Cerebellum (tissue), 4 donors: ENCODE measurements at places on chromosomes 6 and 20.

DNA sequence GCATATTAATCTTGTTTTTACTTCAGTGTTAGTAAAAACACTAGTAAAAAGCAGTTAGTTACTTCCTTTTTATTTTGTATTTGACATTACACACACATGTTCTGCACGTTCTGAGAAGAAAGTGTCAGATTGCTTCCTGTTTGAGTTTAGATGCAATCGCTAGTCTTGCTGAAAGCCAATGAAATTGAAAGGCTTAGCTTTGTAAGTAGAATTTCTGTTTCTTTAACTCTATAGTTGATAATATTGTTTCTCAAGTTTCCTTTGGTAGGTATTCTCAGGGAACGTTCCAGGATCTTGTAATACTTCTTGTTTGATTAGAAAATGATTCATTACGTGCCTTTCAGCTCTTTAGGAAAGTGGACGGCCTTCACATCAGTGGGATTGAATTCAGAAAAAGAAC, 55.0 kb downstream of the CDKAL1 start:
- no peak for DNase-seq

DNA sequence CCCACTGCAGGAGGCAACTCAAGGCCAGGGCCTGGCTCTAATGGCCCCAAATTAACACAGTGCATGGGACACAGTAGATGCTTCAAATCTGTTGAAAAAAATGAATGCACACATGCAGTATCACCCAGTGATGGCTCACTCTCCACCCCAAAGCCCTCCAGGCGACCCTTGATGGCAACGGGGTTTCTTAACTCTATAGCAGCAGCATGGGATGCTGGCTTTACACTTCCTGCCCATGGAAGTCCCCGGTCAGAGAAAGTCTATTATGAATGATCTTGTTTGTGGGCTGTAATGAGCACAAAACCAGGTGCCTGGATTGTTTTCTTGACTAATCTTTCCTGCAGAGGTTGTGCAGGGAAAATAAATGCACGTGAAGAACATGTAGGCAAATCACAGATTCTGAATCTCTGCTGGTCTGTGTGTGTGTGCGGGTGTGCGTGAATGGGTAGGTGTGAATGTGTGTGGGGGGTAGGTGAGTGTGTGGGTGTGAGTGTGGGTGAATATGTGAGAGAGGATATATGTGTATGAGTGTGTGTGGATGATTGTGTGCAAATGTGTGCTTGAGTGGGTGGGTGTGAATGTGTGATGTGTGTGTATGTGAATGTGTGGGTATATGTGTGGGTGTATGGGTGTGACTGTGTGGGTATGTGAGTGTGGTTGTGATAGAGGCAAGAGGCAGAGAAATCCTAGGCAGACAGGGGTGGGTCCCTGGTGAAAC, 60.1 kb upstream of the MLN start:
- DNase-seq, result no peak

GRCh38 chr20:49880177-49880576, 35.2 kb downstream of the SPATA2 start:
- no peak for DNase-seq

DNA sequence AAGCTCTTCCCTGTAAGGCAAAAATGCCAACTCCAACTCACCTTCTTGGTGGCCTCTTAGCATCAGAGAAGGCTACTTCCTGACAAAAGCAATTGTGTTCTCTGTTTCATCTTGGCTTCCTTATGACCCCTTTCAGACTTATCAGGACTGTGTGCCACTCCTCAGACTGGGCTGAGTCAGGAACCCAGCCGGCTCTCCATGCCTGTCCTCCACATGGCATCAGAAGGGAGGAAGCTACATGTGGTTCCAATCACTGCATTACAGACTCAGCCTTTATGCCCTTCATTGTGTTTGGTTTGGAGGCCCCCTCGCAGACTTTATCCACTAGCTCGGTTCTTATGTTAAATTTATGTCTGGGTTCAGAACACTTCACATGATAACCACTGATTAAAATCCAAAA, 142.5 kb downstream of the SLC24A3 start:
- DNase-seq, result no peak

- no peak for DNase-seq
Measured at GRCh38 chr20:8432435-8433148, 300.5 kb downstream of the PLCB1 start.

DNA sequence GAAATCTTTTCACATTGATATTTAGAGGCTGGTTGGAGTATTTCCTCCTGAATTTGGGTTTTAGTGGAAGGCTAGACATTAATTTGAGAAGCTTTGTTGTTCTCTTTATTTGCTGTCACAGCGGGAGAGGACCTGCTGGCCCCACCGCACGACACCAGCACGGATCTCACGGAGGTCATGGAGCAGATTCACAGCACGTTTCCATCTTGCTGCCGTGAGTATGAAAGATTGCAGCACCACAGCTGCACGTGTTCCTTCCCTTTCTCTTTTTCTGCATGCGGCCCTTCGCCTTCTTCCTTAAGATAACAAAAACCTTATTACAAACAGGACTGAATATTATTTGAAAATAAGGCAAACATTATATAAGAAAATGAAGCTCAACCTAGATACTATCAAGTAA, 555.5 kb downstream of the UTRN start:
- no peak for DNase-seq

DNA sequence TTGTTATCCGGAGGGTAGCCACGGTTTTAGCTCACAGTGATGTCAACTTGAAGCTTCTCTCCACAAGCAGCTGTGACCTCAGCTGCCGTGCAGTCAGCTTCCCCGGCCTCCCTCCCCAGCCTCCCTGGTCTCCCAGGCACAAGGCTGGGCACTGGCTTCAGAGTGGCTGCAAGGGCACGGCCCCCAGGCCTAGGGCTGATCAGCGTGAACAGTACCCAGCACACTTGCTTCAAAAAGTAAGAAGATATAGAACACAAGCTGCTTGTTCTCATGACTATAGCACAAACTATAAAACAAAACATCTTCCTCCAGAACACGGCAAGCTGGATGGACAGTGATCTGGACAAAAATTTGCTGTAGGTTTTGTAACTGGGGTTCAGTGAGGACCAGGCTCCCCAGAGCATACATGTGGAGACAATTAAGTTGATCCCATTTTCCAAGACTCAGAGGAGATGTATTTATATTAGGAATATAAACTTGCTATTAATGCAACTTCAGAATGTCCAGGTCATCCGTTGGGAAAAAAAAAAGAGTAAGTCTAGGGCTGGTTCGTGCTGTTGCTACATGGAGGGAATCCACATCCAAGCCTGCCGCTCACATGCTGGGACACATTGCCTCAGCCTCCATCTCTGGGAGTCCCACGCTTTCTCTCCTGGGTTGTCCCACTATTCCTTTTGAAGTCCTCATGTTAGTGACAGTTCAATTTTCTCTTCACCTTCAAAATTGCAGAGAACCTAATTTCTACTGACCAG, 199.4 kb upstream of the THBS2 start:
- no peak for DNase-seq

DNA sequence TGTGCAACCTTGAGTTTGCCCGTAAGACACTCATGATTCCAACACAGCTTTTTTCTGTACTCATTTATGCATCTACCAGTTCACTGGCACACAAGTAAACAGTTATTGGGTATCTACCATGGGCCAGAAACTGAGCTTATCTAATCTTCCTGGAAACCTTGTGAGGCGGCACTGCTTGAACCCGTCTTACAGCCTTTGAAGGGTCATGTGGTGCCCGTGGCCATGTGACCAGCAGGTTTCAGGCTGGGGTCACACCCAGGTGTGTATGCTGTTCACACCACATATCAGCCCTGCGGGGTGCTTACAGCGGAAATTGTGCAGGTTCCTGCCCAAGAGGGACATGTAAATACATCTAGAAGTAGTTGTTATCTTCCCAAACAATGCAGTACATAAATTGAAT, 6.1 kb downstream of the THBD start:
- no peak for DNase-seq

DNA sequence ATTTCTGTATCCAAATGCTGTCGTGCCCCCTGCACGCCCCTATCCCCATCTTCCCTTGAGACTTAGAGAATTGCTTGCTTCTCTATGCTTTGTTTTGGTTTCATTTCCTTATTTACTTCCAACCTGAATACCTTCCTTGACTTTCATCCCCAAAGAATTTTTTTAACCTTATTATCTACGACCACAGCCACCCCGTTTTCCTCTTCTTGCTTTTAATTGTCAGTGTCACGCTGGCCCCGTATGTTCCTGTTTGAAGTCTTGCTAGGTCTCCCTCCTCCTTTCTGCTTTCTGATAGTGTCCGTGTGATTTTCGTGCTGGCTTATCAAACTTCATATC, 40.1 kb downstream of the RNF217 start:
- DNase-seq, result no peak

DNA sequence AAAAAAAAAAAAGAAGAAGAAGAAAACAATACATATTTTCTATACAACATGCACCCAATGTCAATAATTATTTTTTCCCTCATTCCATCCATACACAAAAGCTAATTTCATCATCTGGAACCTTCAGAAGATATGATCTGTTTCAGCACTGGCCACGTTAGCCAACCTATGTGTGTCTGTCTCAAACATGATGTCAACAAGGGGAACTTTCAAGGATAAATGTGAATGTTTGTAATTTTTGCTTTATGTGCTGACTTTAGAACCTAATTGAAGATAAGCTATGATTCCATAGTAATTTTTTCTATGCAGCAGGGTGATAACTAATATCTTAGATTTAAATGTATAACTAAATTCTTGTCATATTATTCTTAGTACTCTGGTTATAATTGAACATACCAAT, 37.9 kb downstream of the IPCEF1 start:
- DNase-seq, result no peak

DNA sequence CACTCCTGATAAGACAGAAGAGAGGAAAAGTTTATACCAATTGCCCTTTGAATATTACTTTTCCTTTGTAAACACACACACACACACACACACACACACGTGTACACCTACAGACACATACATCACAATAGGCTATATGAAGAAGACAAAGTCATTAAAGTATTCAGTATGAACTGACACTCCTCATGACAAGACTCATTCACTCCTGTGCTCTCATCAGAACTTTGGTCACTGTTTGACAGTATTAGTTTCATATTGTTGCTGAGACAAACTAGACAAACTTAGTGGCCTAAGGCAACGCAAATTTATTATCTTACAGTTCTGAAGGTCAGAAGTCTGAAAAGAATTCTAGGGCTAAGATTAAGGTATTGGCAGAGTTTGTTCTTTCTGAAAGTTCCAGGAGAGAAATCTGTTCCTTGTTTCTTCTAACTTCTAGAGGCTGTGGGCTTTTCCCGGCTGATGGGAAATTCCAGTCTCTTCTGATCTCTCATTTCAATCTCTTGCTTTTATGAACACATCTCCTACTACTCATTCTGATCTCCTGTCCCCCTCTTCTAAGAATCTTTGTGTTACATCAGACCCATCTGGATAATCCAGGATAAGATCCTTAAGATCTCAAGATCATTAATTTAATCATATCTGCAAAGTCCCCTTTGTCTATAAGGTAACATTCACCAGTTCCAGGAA, 171.3 kb downstream of the HACE1 start:
- no peak for DNase-seq

DNA sequence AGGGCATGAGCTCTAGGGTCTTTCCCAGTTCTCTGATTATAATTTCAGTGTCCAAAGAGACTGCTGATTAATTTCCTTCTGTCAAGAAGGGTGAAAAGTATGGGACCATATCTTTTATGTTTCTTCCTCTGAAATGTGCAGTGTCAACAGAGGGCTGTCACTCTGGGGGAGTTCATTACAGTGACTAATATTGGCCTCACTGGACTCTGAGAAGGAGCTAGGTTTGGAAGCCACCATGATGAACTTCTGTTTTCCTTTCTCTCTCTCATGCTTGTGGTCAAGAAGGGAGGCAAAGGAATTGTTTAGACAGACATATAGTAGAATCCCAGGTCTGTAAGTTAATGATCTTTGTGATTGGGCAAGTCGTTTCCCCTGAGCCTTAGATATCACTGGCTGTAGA, 41.8 kb upstream of the BMP6 start:
- no peak for DNase-seq

GRCh38 chr20:13934992-13935894, 55.2 kb downstream of the SEL1L2 start:
- no peak for DNase-seq

- no peak for DNase-seq
Measured at GRCh38 chr20:37235065-37235464, 26.5 kb downstream of the GHRH start.

DNA sequence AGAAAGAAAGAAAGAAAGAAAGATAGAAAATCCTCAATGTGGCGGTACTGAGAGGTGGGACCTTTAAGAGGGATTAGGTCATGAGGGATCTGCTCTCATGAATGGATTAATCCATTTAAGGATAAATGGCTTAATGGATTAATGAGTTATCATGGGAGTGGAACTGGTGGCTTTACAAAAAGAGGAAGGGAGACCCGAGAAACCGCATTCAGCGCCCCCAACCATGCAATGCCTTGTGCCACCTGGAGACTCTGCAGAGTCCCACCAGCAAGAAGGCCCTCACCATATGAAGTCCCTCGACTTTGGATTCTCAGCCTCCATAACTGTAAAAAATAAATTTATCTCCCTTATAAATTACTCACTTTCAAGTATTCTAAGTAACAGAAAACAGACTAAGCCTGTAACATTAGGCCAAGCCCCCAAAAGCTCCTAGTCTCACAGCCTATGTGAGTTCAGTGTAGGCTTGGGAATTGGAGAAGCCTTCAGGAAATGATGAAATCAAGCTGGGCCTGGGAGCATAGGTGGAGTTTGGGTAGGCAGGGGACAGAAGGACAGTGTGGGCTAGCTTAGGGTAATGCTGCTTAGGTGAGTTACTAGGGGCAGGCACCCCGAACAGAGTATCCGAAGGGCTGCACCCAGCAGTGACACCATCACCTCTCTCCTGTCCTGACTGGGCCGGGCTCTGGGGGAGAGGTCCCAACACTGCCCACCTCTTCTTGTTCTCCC, 36.2 kb upstream of the RNF24 start:
- DNase-seq, result no peak

DNA sequence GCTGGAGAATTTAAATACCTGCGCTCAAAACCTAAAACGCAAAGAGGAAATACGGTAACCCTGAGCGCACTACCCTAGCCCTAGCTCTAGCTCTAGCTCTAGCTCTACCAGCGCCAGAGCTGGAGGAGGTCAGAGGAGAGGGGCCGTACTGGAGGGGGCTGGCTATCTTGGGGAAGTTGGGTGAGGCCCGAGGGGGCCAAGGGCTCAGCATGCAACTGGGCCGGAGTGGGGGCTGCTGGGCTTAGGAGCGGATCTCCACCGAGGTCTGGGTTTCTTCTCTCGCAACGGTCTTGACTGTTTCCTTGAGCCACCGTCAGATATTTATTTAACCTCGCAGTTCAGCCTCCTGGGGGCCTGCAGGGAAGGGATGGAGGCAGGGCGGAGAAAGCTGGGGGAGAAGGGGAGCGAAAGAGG, 91.0 kb downstream of the NCR2 start:
- no peak for DNase-seq
